ENCODE measurements at places on chromosomes 7 and 10. TPM values are rescaled to one million over a fixed set of nuclear protein-coding genes. Genes with fewer than 3 reads are reported as not detected.

GRCh38 chr10:88932539-88933256 is 19.9 kb downstream of the ACTA2 start:
- H3K36me3 ChIP-seq = no peaks in the 10 kb centered on the region
- H3K27me3 ChIP-seq = no peaks in the 10 kb centered on the region
- no peak overlapping the region for H3K27ac ChIP-seq
- peaks cover 11% of the 10 kb centered on the region for H3K4me1 ChIP-seq
- no peak overlapping the region for H3K4me3 ChIP-seq
- DNase-seq = peak; percentile 35

DNA sequence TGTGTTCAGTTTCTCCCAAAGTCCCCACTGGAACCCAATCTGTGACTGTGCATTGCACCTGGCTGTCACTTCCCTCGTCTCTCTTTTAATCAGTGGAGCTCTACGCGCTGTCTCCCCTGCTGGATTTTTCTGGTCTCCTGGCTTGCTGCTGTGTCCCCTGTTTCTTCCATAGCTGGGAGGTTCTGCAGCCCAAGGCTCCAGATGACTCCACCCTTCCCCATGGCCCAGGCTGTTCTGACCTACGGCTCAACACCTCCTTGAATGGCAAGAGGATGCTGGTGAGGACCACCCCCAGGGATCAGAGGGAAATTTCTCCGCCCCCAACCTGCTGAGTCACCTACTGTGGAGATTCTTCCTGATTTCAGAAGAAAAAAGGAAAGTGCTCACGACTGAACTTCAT is 961.4 kb upstream of the ZNF722 start:
- no peaks in the 10 kb centered on the region for H3K36me3 ChIP-seq
- H3K27me3 ChIP-seq = no peaks in the 10 kb centered on the region
- no peak for DNase-seq
- no peak overlapping the region for H3K27ac ChIP-seq
- H3K4me3 ChIP-seq = no peak overlapping the region

GRCh38 chr7:99029466-99030435 is 114.2 kb downstream of the SMURF1 start:
- H3K27me3 ChIP-seq = no peaks in the 10 kb centered on the region
- no peak overlapping the region for H3K4me3 ChIP-seq
- no peaks in the 10 kb centered on the region for H3K4me1 ChIP-seq
- DNase-seq = no peak

DNA sequence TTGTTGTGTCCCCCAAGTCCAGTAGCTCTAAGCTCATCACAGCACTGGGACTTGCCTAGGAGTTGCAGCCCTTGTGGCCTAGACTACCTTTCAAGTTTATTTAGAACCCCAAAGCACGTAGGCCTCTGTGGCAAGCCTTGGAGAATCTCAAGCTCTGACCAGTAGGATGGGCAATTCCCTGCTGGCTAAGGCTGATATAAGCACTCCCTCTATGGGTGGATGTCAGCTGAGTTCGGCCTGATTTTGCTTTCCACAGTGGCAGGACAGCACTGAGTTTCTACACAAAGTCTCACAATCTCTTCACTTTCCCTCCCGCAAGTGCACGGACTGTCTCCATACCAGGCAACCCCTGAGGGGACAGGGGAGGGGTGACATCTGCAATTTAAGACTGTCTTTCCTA is 886.4 kb upstream of the LRRN3 start:
- DNase-seq = no peak
- no peaks in the 10 kb centered on the region for H3K36me3 ChIP-seq
- H3K27ac ChIP-seq = no peak overlapping the region
- H3K27me3 ChIP-seq = no peaks in the 10 kb centered on the region
- no peak overlapping the region for H3K4me3 ChIP-seq
- H3K4me1 ChIP-seq = no peaks in the 10 kb centered on the region

DNA sequence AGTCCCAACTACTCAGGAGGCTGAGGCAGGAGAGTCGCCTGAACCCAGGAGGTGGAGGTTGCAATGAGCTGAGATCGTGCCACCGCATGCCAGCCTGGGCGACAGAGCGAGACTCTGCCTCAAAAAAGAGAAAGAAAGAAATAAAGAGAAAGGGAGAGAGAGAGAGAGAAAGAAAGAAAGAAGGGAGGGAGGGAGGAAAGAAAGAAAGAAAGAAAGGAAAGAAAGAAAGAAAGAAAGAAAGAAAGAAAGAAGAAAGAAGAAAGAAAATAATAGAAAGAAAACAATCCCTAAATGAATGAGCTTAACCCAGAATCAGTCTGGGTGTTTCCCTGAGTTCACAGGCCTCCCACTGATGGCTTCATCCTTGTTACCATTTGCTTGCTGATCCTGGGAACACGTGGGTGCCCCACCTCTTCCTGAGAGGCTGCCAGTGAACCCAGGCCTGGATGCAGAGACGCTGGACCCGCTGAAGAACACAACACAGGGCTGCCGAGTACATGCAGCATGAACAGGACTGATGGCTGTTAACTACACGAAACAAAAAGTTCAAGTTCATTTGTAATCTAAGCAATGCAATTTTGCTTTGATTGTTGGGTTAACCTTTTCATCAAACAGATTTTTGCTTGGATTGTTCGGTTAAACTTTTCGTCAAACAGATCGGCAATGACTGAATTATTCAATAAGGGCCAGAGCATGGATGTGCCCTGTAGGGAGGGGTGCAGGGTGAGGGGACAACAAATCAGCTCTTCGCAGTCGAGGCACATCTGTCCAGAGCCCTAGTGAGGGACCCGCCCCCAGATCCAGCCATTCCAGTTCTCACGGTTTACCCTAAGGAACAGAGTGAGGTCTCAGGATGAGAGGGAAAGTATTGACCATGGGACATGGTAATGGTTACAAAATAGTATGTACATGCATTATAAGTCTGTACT is 11.5 kb downstream of the NPFFR1 start:
- H3K36me3 ChIP-seq = no peaks in the 10 kb centered on the region
- H3K4me1 ChIP-seq = no peaks in the 10 kb centered on the region
- no peak overlapping the region for H3K4me3 ChIP-seq
- DNase-seq = no peak

DNA sequence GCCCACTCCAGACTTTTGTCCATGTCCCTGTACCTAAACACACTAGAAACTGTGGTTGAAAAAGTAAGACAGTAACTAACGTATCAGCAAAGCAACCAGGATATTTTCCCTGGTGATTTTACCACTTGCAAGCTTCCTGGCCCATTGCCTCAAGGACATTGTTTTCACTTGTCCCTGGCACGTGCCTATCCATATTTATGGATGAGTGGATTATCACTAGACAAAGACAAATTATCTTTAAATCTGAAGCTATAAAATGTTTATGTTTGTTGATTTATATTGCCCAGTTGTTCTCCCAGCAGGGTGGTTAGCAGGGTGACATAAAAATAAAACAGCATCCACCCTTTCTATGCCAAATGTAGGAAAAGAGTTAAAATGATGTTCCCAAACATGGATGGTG is 93.2 kb upstream of the STEAP1 start:
- no peak overlapping the region for H3K4me3 ChIP-seq
- H3K27ac ChIP-seq = no peak overlapping the region
- no peak for DNase-seq
- no peaks in the 10 kb centered on the region for H3K4me1 ChIP-seq

DNA sequence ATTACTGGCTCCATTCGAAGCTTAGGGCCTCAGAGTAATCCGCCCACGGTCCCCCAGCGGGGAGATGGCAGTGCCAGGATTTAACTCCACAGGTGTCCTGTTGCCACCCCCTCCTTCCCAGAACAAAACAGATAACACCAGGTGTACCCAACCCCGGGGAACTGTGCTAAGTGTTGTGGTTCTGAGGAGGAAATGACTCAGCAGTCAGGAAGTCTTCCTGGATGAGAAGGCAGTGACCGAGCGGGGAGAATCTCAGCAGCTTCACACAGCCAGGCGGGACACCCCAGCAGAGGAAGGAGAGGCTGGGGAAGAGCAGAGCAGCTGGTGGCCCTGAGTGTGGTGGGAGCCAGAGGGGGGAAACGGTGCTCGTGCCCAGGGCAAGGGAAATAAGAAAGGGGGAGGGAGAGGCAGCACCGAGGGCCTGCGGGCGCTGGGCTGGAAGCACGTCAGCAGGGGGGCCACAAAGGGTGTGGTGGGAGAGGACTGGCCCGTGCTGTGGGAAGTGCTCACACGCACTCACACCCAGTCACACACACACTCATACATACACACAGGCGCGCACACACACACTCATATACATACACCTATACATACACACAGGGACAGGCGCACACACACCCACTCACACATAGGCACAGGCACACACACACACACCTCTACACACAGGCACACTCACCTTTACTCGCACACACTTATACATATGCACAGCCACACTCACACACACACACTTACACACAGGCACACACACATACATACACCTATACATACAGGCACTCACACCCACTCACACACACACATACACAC is 59.8 kb upstream of the CHST15 start:
- H3K36me3 ChIP-seq = no peaks in the 10 kb centered on the region
- no peak for DNase-seq
- H3K4me1 ChIP-seq = peaks cover 19% of the 10 kb centered on the region
- H3K4me3 ChIP-seq = peak overlapping the region; percentile 10

DNA sequence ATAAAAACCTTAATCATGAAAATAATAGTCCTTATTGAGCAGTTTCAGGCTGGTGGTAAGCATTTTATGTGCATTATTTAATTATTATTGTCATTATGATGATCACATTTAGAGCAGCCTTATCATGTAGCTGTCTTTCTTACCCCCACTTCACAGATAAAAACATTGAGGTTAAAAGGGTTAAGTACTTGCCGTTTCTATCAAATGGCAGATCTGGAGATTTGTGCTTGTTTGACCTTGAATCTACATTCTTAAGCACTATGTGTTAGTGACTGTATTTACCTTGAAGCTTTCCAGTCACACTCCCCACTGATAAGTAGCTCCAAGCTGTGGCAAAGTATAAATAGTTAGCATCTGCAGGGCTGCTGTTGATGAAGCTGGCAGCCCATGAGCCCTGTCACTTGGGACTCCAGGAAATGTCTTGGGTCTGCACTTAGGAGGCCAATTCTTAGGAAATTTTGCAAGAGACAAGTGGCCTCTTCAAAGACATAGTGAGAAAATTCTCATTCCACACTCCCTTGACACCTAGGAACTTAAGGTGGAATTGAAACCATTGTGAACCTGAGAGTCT is 116.8 kb upstream of the AGR3 start:
- H3K27me3 ChIP-seq = no peaks in the 10 kb centered on the region
- no peak overlapping the region for H3K4me3 ChIP-seq
- no peak for DNase-seq
- no peaks in the 10 kb centered on the region for H3K4me1 ChIP-seq
- H3K36me3 ChIP-seq = no peaks in the 10 kb centered on the region
- H3K27ac ChIP-seq = no peak overlapping the region

DNA sequence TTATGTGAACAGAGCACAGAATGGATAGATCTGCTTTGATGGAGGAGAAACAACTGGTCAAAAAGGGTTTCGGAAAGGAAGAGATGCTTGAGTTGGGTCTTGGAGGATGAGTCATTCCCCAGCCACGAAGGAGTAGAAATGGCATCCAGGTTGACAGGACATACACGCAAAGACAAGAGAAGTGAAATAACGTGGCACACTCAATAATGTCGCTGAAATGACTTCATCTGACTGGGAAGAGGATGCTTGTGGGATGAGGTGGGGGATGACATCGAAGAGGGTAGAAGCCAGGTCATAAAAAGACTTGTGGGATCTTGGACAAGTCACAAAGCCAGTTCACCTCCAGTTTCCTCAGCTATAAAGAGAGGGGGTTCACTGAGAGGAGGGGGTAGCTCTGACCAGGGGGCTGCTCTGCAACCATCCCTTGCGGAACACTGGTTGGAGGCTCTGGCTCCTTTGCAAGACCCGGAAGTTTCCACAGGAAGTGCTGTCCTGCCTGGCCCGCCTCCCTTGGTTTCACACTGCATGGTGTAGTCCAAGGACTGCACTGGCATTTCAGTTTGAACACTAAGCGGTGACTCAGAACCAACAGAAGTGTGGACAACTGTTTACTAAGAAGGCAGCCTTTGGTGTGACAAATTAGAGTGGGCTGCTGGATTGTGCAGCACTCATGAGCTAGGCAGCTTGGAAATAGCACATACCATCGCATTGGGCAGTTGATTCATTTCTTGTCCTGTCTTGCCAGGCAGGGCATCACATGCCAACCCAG is 189.9 kb upstream of the ADO start:
- H3K36me3 ChIP-seq = no peaks in the 10 kb centered on the region
- H3K4me3 ChIP-seq = no peak overlapping the region
- DNase-seq = no peak
- no peak overlapping the region for H3K27ac ChIP-seq
- no peaks in the 10 kb centered on the region for H3K27me3 ChIP-seq
- H3K4me1 ChIP-seq = peaks cover 4% of the 10 kb centered on the region

DNA sequence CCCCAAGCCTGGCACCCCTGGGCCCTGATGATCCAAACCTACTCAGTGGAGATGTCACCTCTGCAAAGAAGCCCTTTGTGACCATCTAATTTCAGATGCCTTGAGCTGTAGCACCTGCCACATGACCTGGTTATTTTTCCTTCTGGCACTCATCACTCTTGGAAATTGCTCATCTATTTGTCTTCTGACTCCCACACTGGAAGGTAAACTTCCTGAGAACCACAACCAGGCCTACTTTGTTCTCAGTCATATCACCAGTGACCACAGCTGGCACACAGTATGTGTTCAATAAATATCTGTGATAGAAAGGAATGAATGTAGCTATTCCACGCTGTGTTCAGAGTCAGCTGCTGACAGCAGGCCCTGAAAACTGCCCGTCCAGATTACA is 97.1 kb downstream of the SH3PXD2A start:
- H3K4me3 ChIP-seq = no peak overlapping the region
- no peaks in the 10 kb centered on the region for H3K27me3 ChIP-seq
- H3K4me1 ChIP-seq = peaks cover 36% of the 10 kb centered on the region

DNA sequence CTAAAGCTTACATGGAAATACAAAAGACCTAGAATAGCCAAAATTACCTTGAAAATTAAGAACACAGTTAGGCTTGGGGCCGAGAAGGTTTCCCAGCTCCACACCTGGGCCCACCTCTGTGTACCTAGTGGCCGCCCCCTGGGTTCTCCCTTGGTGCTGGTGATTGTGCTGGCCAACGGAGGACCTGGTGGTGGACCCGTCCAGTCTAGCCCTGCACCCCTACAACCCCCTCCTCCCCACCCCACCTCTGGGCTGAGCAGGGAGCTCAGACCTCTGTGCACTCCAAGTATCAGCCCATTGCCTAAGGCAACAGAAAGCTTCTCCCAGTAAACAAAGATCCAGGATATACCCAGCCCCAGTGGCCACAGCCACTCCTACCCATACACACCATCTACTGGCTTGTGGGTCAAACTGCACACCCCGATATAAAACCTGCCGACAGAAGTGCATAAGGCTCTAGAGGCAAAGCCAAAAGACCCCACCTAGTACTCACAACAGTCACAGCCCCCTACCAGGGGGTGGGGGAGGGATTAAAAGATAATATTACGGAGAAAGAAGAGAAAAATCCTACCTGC is 105.0 kb upstream of the DIP2C start:
- H3K4me3 ChIP-seq = no peak overlapping the region
- no peaks in the 10 kb centered on the region for H3K4me1 ChIP-seq
- H3K27ac ChIP-seq = no peak overlapping the region
- DNase-seq = no peak
- no peaks in the 10 kb centered on the region for H3K27me3 ChIP-seq

SOSTDC1 gene
- not detected for polyA plus RNA-seq

KEL gene
- not detected for polyA plus RNA-seq

KCND2 gene
- polyA plus RNA-seq = not detected

RBM20 gene
- polyA plus RNA-seq = not detected

ITGA8 gene
- polyA plus RNA-seq = not detected

POT1 gene
- 21.8 TPM for polyA plus RNA-seq

PRPS1L1 gene
- not detected for polyA plus RNA-seq

CYTH3 gene
- polyA plus RNA-seq = 15.7 TPM

KLF14 gene
- not detected for polyA plus RNA-seq

Measured in CD8-positive, alpha-beta memory T cell (primary cell).